ENCODE measurements at places on chromosomes 2 and 18.

DNA sequence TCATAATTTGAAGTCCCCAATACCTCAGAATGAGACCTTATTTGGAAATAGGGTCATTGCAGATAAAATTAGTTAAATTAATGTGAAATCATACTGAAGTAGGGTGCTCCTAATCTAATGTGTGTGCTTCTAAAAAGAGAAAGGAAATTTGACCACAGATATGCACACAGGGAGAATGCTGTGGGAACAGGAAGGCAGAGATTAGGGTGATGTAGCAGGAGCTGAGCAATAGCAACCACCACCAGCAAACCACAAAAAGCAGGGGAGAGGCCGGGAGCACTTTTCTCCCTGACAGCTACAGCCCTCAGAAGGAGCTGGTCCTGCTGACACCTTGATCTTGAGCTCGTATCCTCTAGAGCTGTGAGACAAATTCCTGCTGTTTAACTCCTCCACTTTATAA, 24.6 kb upstream of the SCG2 start:
- DNase-seq = no peak

DNA sequence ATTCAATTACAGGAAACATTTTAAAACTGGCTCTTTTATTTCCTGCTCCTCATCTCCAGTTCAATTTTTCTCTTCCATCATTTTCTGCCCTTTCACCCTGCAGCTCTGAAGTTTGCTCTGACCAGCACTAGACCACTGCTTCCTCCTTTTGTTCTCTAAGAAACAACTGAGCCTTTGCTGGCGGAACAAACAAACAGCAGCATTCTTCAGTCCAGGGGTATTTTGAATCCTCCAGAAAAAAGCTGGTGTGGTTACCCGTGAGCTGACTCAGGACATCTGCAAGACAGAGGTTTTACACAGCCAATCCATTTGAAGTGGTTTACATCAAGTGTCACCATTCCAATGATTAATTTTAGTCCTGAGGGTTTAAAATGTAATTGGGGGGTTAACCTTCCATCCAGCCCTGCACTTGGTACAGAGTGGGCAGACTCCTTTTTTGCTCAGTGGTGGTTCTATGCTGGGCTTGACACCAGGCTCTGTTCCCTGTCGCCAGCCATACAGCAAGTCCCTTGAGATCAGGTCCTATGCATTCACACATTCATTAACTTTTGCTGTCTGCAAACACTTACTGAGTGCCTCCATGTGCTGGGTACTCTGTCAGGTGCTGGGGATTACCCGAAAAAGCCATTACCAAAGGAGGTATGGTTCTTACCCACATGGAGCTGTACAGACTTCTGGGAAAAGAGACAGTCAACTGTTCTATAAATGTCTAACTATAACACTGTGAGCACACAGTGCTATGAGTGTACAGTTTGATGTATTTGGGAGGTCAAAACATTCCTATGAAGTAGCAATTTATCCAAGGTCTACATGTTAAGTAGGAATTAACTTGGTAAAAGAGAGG, 909.4 kb upstream of the GYPC start:
- no peak for DNase-seq

DNA sequence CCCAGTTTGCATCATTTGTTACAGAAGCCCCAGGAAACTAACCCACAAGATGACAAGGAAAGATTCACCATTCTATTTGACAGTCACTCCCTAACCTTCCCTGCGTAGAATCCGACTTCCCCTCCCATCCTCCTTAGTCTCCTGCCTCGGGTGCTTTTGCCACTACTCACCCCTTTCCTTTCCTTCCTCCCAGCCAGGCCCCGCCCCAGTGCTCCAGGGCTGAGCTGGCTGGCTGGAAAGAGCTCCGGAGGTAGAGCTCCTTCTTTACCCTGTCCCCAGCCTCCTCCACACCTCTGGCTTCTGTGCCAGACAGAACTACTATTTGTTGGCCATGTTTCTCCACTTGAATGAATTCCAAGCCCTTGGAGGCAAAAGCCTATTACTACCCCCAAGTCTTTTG, 317.6 kb upstream of the NCKAP5 start:
- DNase-seq = no peak

DNA sequence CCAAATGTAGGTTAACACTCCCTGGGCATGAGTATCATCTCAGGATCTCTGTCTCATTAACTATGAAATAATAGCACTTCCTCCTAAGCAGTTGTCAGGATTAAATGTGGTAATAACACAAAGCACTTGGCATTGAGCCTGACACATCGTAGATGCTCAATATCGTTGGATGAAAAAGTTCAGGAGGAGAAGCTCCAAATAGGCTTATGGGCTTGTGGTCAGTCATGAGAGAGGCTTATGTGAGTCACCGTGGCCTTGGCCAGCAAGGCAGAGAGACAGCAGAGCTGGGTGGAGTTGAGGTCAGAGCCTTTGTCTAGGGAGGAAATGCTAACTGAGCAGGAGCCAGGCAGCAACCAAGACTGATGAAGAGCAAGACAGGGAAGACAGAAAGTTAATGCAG, 68.3 kb upstream of the PPM1B start:
- DNase-seq = no peak

- DNase-seq = no peak
Measured at GRCh38 chr2:55441280-55441892, 21.7 kb upstream of the CCDC88A start.

- DNase-seq = no peak
Measured at GRCh38 chr2:148541792-148542191, 102.8 kb upstream of the EPC2 start.

DNA sequence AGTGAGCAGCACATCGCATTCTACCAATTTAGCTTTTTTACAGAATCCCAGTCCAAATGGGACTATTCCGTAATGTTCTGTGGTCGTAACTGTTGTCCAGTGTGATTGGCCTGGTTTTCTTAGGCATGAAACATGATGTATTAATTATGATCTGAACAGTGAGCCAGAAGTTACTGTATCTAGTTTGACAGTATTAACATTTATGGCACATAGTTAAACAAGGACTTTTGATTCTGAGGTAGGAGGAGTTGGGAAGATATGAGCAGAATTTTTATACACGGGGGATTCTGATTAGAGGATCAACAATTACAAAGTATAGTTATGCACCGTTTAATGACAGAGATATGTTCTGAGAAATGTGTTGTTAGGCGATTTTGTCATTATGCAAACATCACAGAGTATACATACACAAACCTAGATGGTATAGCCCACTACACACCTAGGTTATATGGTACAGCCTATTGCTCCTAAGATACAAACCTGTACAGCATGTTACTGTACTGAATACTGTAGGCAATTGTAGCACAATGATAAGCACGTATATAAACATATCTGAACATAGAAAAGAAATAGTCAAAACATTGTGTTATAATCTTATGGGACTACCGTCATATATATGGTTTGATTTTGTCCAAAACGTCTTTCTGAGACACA, 85.0 kb downstream of the DPP10 start:
- DNase-seq = no peak

DNA sequence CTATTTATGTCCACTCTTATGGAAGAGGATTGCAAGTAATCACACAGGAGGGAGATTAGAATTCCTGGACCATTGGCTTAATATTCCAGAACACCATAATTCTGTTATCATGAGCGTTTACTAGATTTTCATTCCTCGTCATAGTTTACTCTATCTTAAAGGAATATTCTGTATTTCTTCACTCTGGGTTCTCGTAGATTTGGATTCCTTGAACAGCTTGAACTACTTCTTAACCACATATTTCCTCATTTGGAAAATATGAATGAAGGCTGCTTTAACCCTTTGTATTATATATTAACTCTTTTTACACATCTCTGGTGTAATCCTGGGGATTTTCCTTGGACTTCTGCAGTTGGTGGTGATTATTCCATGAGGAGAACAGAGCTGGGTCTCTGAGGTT, 46.3 kb upstream of the CCBE1 start:
- DNase-seq = no peak

GRCh38 chr2:201955702-201956141, 77.9 kb upstream of the FZD7 start:
- DNase-seq = no peak

DNA sequence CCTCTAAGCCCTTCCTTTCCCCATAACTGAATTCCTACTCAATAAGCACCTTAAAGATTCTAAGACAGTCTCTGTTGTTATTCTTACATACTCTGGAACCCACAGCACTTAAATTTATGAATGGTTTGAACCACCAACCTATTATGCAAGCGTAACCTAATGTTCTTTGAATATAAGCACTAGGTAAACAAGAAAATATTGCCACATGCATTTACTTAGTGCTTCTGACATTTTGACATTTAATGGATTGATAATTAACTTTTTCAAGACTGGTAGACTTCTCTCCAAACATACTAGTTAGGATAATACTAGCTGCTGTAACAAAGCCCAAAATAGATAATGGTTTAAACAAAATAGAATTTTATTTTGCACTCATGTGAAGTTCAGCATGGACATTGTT, 164.8 kb downstream of the ARHGAP15 start:
- no peak for DNase-seq

- DNase-seq = no peak
Measured at GRCh38 chr2:54306556-54306955, 50.5 kb upstream of the TSPYL6 start.

DNA sequence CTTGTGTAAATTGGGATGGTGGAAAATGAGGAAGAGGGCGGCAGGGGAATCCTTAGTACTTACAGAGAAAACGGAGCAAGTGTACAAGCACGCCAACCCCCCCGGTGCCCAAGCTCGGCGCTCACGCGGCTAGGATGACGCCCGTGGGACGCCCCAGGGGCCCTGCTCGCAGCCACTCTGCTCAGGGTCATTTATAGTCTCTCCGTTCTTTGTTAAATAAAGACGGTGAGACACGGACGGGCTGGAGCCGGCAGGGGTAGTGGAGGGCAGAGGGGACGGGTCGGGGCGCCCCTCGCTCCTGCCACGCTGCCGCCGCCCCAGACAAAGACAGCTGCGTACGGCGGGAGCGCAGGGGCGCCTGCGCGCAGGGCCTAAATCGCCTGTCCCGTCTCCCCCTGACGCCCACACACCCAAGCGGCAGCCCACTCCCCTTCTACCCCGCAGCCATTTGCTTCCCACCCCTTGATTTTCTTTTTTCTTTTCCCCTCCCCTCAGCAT, 37.8 kb downstream of the PCBP1 start:
- peak; percentile 86 for DNase-seq

DNA sequence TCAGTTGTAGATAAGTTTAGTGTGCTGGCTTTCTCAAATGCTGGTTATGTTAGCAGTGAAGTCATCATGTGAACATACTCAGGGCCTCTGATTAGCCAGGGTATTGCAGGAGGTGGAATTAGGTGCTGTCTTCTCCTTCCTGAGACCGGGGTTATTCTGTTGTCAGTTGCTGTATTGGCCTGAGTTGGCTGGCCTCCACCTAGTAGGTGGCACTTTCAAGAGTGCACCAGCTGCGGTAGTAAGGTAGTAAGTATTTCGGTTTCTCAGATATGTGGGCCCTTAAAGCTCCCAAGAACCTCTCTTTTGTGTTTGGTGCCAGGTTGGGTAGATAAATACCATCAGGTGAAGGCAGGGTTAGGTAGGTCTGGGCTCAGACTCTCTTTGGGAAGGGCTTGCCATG, 1430.5 kb upstream of the CELF4 start:
- DNase-seq = no peak

GRCh38 chr2:27241761-27242613, 20.9 kb downstream of the SLC30A3 start:
- no peak for DNase-seq

GRCh38 chr18:62792016-62792415, 76.7 kb downstream of the PHLPP1 start:
- DNase-seq = no peak

DNA sequence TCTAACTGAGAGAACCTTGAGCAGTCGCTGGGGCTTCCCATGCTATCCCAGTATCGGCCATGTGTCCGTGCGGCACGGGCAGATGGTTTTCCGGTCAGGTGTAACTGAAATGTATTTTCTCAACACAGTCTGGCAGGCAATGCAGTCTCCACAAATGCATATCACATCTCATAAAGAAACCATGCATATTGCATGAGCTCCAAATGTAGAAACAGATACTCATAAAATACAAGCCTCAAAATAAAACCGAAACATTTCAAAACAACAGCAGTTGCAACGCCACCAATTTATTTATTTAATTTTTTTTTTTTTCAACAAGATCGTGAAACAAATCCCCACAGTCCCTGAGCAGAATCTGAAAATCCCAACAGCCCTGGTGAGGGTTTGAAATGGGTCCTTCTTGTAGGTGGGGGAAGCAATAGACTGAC, 299.4 kb downstream of the LPIN1 start:
- no peak for DNase-seq

DNA sequence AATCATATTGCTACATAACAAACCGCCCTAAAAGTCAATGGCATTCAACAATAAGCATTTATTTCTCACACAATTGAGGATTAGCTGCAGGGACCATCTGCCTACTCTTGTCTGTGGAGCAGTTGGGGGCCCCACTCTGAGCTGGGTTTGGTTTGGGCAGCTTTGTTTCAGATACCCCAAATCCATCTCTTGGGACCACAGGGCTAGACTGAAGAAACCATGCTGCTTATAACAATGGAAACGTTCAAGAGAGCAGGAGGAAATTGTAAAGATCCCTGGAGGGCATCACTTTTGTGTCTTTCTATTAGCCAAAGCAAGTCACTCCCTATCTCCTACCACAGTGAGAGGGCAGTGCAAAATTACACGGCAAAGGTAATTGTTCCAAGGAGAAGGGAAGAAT, 146.5 kb upstream of the MGAT5 start:
- DNase-seq = no peak

GRCh38 chr18:25334588-25334987, 17.4 kb downstream of the ZNF521 start:
- DNase-seq = no peak

DNA sequence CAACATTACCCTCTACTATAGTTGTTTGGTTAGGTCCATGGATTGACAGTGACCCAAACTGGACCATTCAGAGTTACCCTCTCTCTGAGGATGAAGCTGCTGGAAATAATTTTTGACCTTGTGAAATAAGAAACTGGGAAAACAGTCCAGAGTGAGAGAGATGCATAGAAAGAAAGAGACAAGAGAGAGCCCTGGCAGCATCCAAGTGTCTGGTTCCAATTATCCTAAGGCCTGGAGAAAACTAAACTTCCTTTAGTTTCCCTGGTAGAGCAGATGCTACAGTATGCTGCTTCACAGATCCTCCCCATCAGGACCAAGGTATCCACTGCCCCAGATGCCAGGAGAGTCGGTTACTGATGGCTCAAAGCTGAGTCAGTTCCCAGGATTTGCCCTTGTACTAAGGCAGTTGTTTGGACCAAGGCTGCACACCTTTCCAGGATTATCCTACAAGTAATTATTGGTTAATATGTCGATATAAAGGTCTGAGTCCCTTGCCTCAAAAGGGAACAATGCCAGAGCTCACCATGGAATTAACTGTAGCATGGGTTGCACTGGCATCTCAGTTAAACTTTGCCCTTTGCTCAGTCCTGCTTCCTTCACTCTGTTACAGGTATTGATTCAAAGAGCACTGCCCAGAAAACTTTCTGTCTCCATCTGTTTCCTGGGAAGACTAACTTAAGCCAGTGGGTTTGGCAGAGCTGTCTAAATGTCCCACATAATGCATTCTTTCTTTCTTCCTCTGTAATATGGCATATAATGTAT, 14.6 kb upstream of the CHN1 start:
- DNase-seq = no peak
